ENCODE measurements at places on chromosomes 1 and 21. TPM values are rescaled to one million over a fixed set of nuclear protein-coding genes. Genes with fewer than 3 reads are reported as not detected.
A peak's percentile ranks its signal among the peaks of the same experiment; 100 is the strongest.

DNA sequence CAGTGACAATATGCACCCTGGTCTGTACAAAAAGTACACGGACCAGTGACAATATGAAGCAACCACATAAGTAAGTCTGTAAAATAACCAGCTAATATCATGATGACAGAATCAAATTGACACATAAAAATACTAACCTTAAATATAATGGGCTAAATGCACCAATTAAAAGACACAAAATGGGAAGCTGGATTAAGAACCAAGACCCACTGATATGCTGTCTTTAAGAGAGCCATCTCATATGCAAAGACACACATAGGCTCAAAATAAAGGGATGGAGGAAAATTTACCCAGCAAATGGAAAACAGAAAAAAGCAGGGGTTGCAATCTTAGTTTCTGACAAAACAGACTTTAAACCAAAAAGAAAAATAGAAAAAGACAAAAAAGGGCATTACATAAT lies 70.4 kb upstream of the VCAM1 start:
- H3K27ac ChIP-seq = no peak overlapping the region
- no peak for DNase-seq
- no peaks in the 10 kb centered on the region for H3K36me3 ChIP-seq
- H3K4me1 ChIP-seq = no peaks in the 10 kb centered on the region
- no peaks in the 10 kb centered on the region for H3K27me3 ChIP-seq

DNA sequence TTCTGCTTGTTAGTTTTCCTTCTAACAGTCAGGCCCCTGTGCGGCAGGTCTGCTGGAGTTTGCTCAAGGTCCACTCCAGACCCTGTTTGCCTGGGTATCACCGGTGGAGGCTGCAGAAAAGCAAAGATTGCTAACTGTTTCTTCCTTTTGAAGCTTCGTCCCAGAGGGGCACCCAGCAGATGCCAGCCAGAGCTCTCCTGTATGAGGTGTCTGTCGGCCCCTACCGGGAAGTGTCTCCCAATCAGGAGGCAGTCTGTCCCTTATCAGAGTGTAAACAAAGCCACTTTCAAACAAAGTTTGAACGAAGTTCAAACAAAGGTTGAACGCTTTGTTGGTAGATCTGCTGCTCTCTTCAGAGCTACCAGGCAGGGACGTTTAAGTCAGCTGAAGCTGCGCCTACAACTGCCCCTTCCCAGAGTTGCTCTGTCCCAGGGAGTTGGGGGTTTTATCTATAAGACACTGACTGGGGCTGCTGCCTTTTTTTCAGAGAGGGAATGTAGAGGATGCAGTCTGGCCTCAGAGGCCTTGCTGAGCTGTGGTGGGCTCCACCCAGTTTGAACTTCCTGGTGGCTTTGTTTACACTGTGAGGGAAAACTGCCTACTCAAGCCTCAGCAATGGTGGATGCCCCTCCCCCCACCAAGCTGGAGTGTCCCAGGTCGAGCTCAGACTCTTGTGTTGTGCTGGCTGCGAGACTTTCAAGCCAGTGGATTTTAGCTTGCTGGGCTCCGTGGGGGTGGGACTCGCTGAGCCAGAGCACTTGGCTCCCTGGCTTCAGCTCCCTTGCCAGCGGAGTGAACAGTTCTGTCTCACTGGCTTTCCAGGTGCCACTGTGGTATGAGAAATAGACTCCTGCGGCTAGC lies 401.8 kb downstream of the SRGAP2C start:
- DNase-seq = peak; percentile 14
- no peaks in the 10 kb centered on the region for H3K4me1 ChIP-seq
- no peaks in the 10 kb centered on the region for H3K36me3 ChIP-seq
- no peak overlapping the region for H3K4me3 ChIP-seq

- peaks cover 10% of the 10 kb centered on the region for H3K36me3 ChIP-seq
- no peaks in the 10 kb centered on the region for H3K4me1 ChIP-seq
- no peak for DNase-seq
These were observed 22.4 kb upstream of the SMPDL3B start for GRCh38 chr1:27912429-27912828.

The C1orf74 gene
- 2.5 TPM for total RNA-seq

The FMOD gene
- total RNA-seq = 46.3 TPM
